Muscle of leg (tissue), 16 donors: ENCODE measurements at places on chromosomes 16 and 17. TPM values are rescaled to one million over a fixed set of nuclear protein-coding genes. Genes with fewer than 3 reads are reported as not detected.
A peak's percentile ranks its signal among the peaks of the same experiment; 100 is the strongest.

CPHXL2 gene
- not detected for polyA plus RNA-seq

TRIM16 gene
- 57.1 TPM for polyA plus RNA-seq

ZNF423 gene
- 30.0 TPM for polyA plus RNA-seq

TP53TG3C gene
- not detected for polyA plus RNA-seq

DNA sequence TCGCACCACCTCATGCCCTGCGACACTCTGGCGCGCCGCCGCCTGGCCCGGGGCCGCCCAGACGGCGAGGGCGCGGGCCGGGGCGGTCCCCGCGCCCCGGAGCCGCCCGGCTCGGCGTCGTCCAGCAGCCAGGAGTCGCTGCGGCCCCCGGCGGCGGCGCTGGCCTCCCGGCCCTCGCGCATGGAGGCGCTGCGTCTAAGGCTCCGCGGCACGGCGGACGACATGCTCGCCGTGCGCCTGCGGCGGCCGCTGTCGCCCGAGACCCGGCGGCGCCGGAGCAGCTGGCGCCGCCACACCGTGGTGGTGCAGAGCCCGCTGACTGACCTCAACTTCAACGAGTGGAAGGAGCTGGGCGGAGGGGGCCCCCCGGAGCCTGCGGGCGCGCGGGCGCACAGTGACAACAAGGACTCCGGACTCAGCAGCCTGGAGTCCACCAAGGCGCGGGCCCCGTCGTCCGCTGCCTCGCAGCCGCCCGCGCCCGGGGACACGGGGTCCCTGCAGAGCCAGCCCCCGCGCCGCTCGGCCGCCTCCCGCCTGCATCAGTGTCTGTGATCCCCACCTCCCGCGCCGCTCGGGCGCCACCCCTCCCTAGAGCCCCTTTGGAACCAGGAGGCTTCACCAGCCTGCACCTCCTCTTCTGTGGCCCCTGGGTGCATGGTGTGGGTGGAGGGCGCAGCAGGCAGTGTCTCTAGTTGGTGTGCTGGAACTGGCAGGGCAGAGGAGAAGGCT, 82.3 kb downstream of the ARHGAP23 start:
- DNase-seq: peak; percentile 72

DNA sequence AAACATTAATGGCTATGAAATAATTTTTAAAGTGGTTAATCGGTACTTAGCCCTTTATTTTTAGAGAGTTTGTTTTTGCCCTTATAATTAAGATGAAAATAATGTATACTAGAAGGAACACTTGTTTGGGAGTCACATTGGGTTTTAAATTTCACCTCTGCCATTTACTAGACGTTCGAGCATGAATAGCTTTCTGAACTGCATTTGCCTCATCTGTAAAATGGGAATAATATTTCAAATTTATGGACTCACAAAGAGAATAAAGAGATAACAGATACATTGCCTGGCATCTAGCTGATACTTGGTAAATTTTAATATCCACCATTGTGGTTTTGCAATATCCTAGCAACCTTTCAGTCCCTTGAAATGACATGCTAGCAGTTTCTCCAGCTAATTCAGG, 36.6 kb downstream of the TNRC6A start:
- DNase-seq: no peak

GRCh38 chr17:8794636-8795035, 4.5 kb downstream of the MFSD6L start:
- peak; percentile 44 for DNase-seq

DNA sequence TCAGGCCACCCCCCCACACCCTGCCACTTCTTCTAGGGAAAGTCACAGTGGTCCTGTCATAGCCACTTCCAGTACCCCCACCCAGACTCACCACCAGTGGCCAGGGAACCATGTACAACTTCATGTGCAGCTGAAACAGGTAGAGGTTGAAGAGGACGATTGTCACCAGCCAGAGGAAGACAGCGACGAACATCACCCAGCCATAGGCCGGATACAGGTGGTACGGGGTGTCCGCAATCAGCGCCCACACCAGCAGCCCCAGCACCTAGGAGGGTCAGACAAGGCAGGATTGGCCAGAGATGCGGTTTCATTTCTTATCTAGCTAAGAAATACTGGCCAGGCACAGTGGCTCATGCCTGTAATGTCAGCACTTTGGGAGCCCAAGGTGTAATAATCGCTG, 16.7 kb downstream of the ARL2BP start:
- no peak for DNase-seq

DNA sequence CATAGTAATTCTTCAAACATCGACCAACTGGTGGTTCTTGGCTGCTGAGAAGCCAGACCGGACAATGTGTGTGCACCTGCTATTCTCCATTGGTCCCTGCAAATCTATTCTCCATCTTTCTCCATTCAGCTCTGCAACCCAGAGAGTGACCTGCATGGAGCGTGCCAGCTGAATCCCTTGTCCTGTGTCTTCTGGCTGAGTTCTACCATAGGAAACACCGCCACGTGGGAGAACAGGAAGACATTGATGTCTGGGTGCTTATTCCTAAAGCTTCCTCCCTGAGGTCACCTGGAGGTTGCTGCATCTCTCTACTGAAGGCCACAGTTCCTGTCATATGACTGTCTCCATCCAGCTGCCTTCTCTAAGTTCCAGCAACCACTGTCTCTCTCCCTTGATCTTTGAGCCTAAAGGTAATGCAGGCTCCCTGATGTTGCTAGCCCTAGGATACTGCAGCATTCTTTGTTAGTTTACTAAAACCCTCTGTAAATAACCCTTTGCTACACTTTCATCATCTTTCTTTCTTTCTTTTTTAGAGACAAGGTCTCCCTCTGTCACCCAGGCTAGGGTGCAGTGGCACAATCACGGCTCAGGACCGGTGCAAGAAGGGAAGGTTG, 10.6 kb upstream of the SMG1 start:
- DNase-seq: no peak

- no peak for DNase-seq
Measured at GRCh38 chr16:75486014-75486675, 9.1 kb downstream of the CHST6 start.

- DNase-seq: no peak
Measured at GRCh38 chr17:77107506-77108433, 33.0 kb upstream of the SEC14L1 start.

DNA sequence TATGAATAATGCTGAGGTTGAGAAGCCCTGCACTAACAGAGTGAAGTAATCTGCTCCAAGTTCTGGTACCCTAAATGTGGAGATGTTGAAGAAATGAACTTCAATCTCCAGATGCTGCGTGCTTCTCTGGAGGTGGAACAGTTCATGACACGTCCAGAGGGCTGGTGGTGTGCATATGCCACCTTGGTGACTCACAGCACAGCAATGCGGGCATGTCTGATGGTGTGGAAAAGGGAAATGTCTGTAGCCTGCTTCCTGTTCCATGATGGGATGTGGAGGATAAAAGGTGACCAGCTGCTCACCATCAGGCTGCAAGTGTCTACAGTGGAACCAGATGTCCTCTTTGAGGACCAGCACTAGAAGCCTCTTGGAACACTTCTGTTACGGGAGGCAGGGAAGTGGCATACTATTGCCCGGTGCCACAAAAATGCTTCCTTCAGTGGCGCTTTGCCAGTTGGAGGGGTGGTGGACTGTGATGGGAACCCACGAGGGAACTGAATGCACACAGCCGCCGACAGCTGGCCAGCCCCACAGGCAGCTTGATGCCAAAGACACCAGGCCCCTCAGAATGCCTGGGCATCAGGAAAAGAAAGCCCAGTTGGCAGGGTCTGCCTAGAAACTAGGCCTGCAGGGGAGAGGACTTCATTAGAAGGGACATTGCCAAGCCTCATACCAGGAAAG, 19.9 kb downstream of the SNX11 start:
- DNase-seq: peak; percentile 18

- DNase-seq: no peak
Measured at GRCh38 chr17:66684261-66684660, 150.7 kb upstream of the CACNG5 start.

- DNase-seq: no peak
Measured at GRCh38 chr16:1427473-1428461, 3.1 kb upstream of the PERCC1 start.

DNA sequence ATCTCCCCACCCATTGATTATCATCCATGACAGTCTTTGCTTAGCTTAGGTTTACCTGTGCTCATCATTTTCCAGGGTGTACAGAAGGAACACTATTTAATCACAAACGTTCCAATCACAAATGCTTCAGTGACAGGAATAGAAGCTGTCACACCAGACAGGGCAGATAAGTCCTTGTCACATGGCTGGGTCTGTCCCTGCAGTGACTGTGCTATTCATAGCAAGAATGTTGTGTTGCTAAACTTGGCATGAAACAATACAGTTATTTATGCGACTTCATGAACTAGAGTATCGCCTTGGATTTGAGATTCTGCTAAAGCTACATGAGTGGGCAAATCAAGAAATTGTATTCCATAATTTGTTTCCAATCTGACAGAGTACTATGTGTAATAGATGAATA, 108.4 kb downstream of the CDH13 start:
- peak; percentile 66 for DNase-seq

DNA sequence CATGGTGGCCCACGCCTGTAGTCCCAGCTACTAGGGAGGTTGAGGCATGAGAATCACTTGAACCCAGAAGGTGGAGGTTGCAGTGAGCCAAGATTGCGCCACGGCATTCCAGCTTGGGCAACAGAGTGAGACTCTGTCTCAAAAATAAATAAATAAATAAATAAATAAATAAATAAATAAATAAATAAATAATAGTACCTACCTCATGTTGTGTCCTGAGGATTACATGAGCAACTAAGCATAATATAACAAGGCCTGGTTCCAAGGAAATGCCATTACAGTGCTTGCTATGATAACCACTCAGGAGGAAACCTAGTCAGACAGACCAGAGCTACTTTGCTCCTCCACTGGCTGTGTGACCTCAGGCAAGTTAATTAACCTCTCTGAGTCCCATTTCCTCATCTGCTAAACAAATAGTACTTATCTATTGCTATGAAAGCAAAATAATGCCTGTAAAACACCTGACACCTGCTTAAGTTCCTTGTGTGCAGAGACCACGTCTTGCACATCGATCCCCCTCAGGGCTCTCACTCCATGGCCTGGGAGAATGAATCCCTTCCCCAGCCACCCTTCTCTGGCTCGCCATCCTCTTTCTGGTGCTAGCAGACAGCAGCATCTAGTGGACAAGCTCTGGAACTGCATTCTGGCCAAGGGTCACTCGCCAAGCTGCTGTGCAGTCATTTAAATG, 7.5 kb downstream of the EPOP start:
- peak; percentile 75 for DNase-seq
